ENCODE measurements at places on chromosomes 1 and 21. TPM values are rescaled to one million over a fixed set of nuclear protein-coding genes. Genes with fewer than 3 reads are reported as not detected.

GRCh38 chr1:87598429-87598828, 269.7 kb downstream of the LMO4 start:
- no peak for DNase-seq

DNA sequence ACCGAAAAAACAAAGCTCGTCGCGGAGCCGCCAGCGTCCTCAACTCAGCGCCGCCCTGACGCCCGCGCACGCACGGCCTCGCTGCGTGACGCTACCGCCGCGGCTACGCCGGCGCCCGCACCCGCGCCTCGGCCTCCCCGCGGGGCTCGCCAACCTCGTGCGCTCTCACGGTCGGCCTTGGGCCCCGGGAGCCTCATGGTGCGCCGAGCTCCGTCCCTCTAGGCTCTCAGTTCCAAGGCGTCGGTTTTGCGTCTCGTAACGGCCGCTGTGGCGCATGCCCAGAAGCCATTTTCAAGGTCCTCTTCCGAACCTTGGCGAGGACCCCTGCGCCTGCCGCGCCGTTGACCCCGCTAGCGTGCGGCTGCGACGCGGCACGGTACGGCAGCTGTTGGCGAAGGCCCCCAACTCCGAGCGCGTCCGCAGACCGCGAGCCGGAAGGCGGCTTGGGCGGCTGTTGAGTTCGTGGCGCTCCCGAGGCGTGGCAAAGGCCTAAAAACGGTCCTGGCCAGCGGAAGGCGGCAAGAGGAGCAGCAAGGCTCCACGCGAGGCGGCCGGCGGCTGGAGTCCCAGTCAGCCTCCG, at the start of gene HENMT1:
Gene HENMT1, minus strand, starts transcription at position 64 of the 580 bp plus-strand sequence. CDS start 1,209 bp downstream, outside the sequence.
- DNase-seq = peak; percentile 87

DNA sequence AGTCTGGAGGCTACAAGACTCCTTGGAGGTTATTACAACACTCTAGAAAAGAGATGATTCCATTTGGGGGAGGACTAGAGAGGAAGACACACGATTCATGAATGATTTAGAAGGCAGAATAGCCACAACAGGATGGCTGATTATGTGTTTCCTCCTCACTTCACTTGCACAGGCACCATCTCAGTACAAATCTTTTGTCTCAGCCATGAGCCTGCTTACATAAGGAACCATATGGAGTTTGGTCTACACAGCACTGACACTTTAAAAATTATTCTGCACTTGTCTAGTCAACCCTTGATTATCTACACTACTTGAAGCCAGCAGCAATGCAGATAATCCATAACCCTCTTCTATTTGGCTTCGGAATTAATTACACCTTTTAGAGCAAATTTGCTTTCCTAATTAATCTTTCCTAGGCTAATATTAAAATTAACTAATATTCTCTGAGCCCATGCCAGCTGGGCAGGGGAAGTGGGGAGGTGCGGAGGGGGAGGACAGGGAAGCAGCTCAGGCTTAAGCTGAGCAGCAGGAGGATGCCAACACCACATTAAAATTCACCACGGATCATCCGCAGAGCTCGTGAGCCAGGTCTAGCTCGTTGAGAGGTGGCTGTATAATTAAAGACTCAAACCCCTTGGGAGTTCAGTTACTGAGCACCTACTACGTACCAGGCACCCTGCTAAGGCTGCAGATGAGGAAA, 3.2 kb upstream of the LEMD1 start:
- no peak for DNase-seq

DNA sequence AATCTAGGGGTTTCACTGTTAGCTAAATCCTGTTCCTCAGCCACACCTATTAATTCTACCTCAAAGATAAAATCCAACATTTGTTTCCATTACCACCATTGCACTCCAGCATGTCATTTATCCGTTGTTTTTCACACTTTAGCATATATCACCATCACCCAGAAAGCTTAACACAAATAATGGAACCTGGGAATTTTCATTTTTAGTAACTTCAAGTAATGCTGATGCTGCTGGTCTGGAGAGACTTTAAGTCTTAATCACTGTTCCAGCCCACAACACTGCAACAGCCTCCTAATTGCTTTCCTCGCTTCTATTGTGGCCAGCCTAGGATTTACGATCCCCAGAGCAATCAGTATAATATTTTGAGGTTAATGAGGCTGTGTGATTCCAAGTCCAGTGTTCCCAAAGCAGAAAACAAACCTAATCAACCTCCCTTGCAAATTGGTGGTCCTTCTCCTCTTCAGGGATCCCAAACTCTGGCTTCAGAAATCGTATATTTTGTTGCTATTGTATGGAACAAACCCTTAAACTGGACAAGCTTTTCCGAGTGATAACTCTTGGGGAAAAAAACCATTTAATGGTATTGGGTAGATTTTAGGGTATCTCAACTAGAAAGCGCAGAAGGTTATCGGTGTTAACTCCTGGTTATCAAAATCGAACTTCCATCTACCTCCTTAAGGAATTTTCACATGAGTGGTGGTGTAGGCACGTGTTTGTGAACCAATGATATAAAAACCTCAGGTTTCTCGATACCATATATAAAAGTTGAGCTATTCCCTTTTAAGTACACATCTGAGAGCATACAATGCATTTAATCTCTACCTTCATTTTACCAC, 50.0 kb upstream of the BOLA1 start:
- no peak for DNase-seq

GRCh38 chr1:212873518-212873917, 15.4 kb downstream of the FLVCR1 start:
- no peak for DNase-seq

DNA sequence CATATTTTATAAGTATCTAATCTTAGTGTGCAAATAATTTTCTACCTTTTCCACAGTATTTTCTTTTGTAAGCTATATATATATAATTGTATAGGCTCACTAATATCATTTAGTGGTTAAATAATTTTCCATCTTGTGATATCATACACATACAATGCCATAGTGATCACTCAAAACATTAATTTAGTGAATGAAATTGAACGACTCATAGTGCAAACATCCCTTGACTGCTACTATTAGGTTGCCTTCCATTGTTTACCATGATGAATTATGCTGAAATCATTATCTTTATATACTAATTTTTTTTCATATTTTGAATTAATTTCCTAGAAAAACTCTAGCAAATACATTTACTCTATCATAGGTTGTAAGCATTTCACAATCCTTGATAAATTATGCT, 127.1 kb downstream of the PCNX2 start:
- DNase-seq = no peak

DNA sequence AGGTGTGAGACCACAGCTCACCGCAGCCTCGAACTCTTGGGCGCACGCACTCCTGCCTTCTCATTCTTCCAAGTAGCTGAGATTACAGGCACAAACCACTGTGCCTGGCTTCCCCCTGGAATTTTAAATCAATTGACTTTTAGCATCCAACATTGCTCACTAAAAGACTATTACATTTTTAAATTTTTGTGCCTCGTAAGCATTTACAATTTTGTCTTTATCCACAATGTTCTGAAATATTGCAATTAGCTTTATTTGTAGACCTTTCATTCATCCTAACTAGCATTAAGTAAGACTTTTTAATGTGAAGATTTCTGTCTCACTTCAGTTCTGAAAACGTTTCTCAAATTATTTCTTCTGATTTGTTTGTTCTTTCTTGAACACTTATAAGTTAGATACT, 122.9 kb downstream of the HFM1 start:
- DNase-seq = no peak

- DNase-seq = no peak
These were observed 1.7 kb downstream of the TOR1AIP1 start for GRCh38 chr1:179883745-179884138.

DNA sequence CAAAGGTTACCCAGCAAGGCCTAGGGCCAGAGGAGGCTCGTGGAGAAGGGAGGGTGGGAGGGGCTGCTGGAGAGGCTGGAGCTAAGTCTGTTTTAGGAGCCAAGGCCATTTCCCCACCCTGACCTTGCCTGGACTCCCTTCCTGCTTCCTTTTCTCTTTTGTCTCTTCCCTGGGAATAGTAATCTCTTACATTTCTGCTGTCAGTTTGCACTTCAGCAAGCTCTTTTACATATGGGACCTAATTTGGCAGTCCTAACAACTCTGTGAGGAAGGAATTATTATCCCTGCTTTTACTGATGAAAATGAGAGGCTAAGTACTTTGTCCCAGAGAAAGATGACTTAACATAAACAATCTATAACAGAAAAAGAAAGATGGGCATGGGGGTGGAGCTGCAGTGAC, 13.8 kb downstream of the OPTC start:
- DNase-seq = no peak

- no peak for DNase-seq
These were observed 162.9 kb upstream of the HP1BP3 start for GRCh38 chr1:20949871-20950590.

- no peak for DNase-seq
These were observed 180.7 kb upstream of the SGIP1 start for GRCh38 chr1:66353257-66353656.

GRCh38 chr1:4062041-4062440, 162.0 kb upstream of the C1orf174 start:
- no peak for DNase-seq

DNA sequence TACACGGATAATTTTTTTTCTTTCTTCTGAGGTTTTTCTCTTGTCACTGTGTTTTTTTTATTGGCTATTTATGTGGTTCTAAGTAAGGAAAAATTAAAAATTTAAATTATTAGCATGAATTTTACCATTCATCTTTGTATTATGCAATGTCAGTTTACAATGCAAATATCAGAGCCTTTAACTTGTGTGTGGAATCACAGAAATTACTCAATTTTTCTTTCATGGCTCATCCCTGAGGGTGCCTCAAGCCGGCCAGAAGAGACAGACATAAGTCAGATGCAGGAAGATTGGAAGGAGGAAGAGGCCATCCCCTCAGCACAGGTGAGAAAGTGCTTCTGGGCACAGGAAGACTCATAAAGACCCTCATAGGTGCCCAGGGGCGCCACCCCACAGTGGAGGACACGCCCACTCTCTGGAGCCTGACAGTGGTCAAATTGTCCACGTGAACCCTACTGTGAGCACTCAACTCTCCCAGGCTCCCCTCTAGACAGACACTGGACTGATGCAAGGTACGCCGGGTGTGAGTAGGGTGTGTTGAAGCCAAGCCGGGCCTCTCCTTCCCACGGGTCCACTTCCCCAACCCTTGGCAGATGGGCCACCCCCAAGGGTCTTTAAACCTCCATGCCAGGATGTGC, 9.5 kb upstream of the LDLRAP1 start:
- DNase-seq = no peak

DNA sequence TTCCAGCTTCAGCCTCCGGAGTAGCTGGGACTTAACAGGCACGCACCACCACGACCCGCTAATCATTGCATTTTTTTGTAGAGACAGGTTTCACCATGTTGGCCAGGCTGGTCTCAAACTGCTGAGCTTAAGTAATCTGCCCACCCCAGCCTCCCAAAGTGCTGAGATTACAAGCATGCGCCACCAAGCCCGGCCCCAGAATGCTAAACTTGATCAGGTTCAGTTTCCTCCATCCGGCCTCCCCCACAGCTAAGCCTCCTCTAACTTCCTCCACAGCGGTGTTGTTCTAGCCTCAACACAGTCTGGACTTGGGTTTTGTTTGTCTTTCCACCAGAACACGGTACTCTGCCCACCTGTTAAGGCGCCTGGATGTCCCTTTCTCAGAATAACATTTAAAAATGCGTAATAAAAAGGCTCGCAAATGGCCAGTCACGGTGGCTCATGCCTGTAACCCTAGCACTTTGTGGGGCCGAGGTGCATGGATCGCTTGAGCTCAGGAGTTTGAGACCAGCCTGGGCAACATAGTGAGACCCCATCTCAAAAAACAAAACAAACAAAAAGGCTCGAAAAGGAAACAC, 2.4 kb downstream of the PARP1 start:
- DNase-seq = no peak

GRCh38 chr1:230594214-230594773, 48.0 kb upstream of the COG2 start:
- DNase-seq = no peak

GRCh38 chr21:42193721-42194120, 25.2 kb upstream of the ABCG1 start:
- no peak for DNase-seq

DNA sequence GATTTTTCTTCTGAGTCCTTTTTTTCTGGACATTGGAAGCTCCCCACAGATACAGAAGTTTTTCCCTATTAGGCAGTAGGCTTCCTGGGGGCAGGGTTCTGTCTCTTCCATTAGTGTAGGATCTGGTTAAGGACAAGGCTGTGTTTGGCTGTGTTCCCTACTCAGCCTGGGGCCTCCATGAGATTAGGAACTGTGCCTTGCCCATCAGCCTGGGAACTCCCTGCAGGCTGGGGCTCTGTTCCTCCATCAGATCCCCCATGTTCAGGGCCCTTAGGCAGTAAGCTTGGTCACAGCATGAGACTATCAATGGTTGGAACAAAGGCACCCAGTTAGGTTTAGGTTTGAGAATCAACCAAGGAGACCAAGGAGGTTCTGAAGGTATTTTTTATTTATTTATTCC, 22.7 kb downstream of the NAV1 start:
- DNase-seq = no peak

- DNase-seq = no peak
These were observed 5.0 kb upstream of the MRPL24 start for GRCh38 chr1:156745881-156746280.

DNA sequence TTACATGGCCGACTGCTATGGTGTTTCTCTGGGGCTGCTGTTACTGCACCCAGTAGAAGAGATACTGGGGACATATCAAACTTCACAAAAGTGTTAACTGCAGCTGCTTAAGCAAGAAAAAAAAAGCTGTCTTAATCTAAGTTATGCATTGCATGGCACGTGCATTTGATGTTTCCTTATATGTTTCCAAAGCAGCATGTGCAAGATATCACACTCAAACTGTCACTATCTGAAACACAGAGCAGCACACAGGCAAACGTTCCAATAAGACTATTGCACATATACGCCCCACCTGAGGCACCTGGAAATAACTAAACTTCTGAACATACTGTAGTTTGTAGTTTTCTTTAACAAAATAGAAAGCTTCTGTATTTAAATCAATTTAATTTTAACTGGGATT, 671.4 kb upstream of the ADGRL2 start:
- no peak for DNase-seq

DNA sequence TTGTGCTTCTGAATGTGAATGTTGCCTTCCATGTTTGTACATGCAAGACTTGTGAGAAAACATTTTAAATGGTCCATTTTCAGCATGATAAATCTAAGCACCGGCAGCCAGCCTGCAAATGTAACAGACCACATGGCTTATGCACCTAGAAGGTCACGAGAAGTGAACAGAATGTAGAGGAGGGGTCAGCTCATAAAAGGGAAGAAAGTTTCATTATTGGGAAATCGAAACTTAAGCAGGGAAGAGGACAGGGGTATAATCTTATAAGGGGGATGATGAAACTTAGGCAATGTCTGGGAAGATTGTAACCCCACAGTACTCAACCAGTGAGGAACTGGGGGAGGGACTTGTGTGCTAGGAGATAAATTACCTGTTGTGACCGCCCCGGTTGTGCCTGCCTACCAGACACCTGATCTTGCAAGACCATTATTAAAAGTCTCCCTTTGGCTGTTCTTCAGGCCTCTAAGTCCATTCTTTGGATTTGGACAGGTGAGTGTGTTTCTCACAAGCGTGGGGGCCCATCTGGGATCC, 37.7 kb upstream of the VN1R5 start:
- DNase-seq = no peak

- no peak for DNase-seq
These were observed 26.8 kb downstream of the NFIA start for GRCh38 chr1:61109158-61109557.

- no peak for DNase-seq
These were observed 55.0 kb upstream of the MACF1 start for GRCh38 chr1:39149509-39149908.

Gene ENTREP3
- 14.5 TPM for total RNA-seq

Gene UBR4
- 53.9 TPM for total RNA-seq

Gene PGBD5
- 15.5 TPM for total RNA-seq

Gene THRAP3
- total RNA-seq = 60.1 TPM

Gene RNU1-4
- total RNA-seq = 4,572 TPM
